Activated naive CD4-positive, alpha-beta T cell treated with anti-CD3 and anti-CD28 coated beads, Interleukin-2, amount 10 ng/mL, durations not matched to agents 5 hours and 36 hours (primary cell): ENCODE measurements at places on chromosomes 3 and 15. TPM values are rescaled to one million over a fixed set of nuclear protein-coding genes. Genes with fewer than 3 reads are reported as not detected.

Gene GOLGA8G
- total RNA-seq: not detected

Gene P2RY12
- not detected for total RNA-seq

Gene TMEM202
- not detected for total RNA-seq

Gene MUC13
- total RNA-seq: not detected

Gene CD200R1
- total RNA-seq: 6.7 TPM
